ENCODE measurements at places on chromosomes 4 and X.

GRCh38 chr4:36476135-36476534 is 194.7 kb downstream of the DTHD1 start:
- no peak for DNase-seq

GRCh38 chrX:153495362-153495751 is 577 bp downstream of the BGN start:
- peak; percentile 70 for DNase-seq

- DNase-seq, result peak; percentile 90
These were observed 538 bp downstream of the STBD1 start for GRCh38 chr4:76306882-76307659.

GRCh38 chr4:5378002-5378401 is 326.7 kb downstream of the STK32B start:
- DNase-seq, result peak; percentile 41

DNA sequence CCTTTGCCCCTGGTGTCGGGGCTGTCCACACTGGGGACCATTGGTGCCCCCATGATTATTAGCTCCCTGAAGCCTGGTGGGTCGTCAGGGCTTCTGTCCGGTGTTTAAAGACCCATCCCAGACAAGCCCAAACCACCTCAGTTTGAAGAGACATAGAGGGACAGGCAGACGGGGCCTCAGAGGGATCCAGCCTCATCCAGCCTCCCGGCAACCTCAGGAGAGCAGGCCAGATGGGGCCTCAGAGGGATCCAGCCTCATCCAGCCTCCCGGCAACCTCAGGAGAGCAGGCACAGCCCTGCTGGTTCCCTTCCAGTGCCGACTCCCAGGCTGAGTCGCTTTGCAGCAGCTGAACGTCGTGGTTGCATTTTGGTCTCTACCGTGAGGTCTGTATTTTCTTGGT is 32.1 kb downstream of the PIGG start:
- no peak for DNase-seq

GRCh38 chr4:163649557-163650091 is 155.1 kb downstream of the TMA16 start:
- no peak for DNase-seq

GRCh38 chr4:15131551-15131950 is 129.3 kb downstream of the CPEB2 start:
- DNase-seq, result no peak

GRCh38 chr4:177100307-177100706 is 209.4 kb upstream of the NEIL3 start:
- DNase-seq, result no peak

DNA sequence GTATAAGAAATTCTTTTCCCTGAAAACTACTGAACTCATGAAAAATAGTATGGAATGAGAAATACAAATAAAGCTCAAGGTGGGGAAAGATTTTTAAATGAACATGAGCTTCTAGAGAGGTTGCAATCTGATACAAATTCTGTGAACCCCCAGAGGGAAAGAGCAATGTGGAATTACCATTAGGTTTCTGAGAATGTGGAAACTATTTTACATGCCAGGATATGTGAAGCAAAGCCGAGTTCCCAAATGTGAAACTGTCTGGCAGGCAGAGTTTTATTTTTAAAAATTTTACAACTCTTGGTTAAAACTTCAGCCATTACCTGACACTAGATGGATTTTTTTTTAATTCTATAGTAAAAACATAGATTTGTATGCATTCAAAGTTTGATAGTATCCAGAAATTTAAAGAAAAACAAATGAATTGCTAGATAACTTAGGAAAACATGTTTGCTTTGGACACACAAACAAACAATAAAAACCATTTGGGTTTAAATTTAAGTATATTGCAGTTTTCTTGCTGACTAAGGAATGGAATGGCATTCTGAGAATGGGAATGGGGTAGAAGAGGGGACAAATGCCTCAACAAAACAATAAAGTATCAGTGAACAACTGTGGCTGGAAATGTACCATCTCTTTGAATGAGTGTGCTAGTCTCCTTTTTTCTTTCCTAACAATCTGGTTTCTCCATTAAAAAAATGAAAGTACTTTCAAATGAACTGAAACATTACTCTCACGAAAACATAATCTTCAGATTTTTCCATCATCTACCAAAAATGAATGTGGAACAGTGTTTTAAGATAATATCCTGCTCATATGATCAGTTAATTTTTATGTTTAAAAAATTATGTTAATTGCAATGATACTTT is 99.6 kb downstream of the PCDH18 start:
- peak; percentile 7 for DNase-seq

DNA sequence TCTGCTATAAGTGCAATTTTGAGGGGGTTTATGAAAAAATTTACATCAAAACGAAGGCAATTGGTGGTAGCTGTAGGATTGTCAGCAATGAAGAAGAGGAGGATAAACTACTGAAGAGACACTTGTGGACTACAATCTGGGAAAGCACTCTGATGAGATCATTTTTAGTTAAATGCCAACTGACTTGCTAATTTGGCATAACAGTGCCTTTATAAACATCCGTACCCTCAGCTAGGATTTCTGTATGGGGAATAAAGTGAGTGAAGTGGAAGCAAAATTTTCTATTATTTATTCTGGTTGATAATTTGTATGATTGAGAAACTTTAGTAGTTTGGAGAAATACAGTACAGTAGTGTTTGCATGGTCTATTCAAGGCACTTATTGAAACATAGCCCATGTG is 11.2 kb upstream of the GNRHR start:
- peak; percentile 41 for DNase-seq

- DNase-seq, result peak; percentile 90
These were observed 215.3 kb upstream of the CTSO start for GRCh38 chr4:156169011-156169410.

GRCh38 chr4:8478801-8479744 is 38.5 kb downstream of the TRMT44 start:
- DNase-seq, result peak; percentile 27

- DNase-seq, result peak; percentile 85
These were observed 34.0 kb upstream of the GRPEL1 start for GRCh38 chr4:7101692-7102515.

- no peak for DNase-seq
These were observed 14.2 kb downstream of the DCTD start for GRCh38 chr4:182903013-182903412.

DNA sequence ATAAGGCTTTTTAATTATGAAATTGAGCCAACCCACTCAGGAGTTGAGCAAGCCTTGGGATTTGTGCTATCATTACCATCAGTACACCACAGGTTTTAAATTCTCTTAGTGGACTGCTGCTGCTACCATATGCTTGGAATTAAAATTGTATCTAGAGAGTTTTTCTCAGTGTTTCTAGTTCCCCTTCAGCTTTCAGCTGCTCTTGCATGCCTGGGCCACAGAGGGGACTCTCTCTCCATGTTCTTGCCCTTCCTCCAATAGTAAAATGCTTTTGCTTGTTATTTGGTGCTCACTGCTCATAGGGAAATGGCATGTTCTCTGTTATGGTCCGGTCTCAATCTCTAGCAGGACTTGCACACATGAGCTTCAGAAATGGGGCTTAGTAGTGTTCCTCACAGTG is 101.9 kb downstream of the IGSF1 start:
- DNase-seq, result no peak

GRCh38 chr4:173519111-173520101 is 10.6 kb downstream of the HAND2 start:
- DNase-seq, result peak; percentile 70

- DNase-seq, result peak; percentile 27
These were observed 506.9 kb upstream of the PCDH10 start for GRCh38 chr4:132642016-132642817.

DNA sequence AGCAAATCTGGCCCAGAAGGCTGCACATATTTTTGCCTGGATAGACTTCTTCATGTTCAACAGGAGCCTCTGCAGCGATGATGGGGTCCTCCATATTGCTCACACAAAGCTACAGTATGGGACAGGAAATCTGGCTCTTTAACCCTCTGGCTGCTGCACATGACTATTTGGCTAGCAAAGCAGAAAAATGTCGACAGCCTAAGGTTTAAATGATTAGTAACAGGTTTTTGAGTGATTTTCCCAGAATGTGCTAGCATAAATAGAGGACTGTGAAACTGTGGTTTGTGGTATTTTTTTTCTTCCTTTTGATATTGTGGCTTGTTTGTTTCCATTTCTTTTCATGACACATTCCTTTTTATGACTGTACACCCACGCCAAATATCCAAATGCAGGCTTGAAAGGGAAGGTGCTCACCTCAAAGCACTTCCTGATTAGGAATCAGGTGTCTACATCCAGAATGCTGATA is 120.2 kb upstream of the GK2 start:
- DNase-seq, result no peak

DNA sequence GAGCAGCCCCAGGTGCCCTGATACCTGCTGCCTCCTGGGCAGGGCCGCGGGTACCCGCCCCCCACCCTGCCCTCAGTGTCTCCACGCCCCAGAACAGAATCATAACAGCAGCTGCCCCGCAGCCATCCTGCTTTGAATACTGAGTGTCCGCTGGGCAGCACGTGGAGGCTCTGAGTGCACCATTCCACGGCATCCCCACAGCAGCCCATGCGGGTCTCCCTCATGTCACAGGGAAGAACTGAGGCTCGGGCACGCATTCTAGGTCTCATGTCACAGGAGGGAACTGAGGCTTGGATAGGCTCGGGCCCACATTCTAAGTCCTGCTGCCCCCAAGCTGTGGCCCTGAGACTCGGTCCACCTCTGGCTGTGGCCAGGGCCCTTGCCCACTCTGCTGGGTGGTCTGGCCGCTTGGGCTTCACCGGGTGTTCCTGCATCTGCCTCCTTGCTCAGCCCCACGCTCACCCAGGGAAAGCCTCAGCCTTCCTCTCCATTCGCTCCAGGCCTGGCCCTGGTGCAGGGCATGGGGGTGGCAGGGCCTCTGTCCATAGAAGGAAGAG is 221.6 kb upstream of the PSAPL1 start:
- DNase-seq, result no peak

GRCh38 chr4:37990731-37991245 is 30.6 kb downstream of the PTTG2 start:
- no peak for DNase-seq

DNA sequence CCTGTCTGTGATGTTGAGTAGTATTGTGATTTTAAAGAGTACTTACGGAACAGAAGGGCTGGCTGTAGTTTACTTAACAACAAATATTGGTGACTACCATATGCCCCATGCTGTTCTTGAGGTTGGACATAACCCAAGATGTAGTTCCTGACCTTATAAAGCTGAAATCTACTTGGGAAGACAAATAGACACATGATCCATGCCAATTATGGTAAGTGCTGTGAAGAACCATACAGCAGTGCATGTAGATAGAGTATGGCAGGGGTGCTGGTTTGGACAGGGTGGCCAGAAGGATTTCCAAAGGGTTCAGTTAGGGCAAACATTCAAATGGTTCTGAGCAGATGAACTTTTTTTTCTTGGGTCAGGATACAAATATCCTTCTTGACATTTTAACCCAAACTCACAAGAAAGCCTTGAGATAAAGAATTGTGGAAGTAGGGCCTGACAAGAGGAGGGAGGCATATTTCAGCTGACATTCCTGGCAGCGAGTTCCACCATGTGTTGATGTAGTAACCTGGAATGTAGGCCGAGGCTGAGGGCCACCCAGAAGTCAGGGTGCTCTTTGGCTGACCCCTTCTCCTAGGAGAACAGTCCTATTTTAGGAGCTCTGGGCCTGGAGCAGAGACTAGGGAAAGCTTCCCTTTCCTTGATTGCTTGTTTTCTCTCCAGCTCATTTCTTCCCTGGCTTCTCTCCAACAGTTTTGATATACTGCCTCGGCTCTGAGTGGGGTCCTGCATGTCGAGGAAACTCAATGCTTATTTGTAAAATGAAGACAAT is 74.2 kb downstream of the FREM3 start:
- DNase-seq, result peak; percentile 63

GRCh38 chr4:133188433-133189146 is 39.5 kb downstream of the PCDH10 start:
- no peak for DNase-seq

DNA sequence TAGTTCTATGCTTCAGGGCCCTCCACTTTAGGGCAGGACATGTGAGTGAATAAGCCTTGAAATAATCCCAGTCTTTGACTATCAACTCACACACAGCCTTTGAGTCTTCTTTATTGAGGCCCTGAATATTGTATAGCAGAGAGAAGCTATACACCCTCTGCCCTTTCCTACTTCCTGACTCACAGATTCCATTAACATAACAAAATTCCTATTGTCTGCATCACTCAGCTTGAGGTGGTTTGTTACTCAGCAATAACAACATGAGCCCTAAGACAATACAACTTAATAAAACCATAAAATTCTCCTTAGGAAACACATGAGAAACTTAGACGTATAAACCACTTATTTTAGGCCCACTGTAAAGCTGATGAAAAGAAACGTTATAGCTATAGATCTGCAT is 680.3 kb upstream of the DIAPH2 start:
- no peak for DNase-seq

GRCh38 chrX:22389556-22390179 is 117.0 kb downstream of the CBLL2 start:
- peak; percentile 73 for DNase-seq

- DNase-seq, result peak; percentile 75
These were observed 31.6 kb downstream of the TKTL1 start for GRCh38 chrX:154327038-154327820.

- no peak for DNase-seq
These were observed 362.2 kb upstream of the POU3F4 start for GRCh38 chrX:83145876-83146275.

DNA sequence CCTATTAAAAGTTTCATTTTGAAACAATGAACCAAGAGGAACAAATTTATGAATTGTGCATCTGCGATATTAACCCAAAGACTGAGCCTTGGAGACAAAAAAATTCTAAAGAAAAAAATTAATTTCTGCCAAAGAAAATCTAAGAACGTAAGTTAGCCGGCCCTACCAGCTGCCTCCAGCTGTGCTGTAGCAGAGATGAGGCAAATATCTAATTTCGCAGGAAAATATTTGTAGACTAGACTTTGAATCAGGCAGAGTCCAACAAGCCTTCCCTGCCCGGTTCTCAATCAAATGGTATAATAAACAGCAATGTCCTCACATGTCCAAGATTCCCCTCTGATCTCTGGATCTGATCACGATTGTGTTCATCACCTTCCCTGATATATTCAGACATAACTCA is 21.2 kb upstream of the SMIM20 start:
- no peak for DNase-seq

DNA sequence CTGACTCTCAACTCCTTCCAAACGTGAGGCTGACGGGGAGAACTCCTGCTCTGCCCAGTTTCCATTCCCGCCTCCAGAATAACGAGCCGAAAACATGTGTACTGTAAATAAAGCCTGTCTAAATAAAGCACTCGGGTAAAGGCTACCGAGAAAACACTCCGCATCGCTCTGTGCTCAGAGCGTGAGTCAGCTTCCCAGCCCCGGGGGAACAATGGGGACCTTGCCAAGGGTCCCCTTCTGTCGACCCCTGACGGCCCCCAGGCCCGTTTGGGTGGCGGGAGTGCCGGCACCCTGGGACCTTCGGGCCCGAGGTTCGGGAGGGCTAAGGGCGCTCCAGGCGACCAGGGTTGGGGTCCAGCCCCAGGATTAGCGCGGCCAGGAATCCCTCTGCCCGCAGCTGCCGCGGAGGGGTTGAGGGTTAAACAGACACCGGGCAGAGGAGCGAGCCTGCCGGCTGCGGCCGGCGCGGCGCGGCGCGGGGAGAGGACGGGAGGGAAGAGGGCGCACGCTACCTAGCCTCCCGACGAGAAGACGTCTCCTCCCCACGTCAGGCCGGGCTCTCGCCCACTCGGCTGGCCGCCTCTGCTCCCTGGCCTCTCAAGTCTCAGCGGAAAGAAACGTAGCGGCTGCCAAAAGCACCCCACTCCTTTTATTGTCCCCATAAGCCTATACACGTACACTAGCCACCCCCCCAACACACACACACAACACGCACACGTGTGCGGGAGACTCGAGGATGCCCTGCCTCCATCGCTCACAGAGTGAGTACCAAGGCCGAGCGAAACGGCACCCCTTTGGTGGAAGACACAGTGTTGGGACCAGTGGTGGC is 85.5 kb downstream of the BCOR start:
- DNase-seq, result peak; percentile 67

All from GM23248 (cell line).